ENCODE measurements at places on chromosomes 5 and 9. TPM values are rescaled to one million over a fixed set of nuclear protein-coding genes. Genes with fewer than 3 reads are reported as not detected.

- H3K4me3 ChIP-seq, result no peak overlapping the region
- no peaks in the 10 kb centered on the region for H3K36me3 ChIP-seq
- DNase-seq, result no peak
These were observed 5.9 kb downstream of the MATR3 start for GRCh38 chr5:139299486-139299885.

DNA sequence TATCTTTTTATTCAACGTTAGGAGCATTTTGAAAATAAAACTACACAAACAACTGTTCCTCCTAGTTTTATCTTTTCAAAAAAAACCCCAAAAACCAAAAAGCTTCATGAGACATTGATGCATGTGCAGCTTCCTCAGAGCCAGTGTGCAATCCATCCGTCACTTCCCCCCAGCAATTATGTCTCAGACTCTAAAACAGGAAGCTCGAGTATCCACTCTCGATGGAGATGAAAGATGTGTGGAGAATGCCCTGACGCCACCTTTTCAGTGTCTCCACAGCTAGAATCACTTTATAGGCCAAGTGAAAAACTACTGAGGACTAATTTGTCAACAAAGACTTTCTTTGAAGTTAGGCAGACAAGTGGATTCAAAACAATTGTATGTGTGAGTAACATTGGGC lies 408.9 kb upstream of the SMARCA2 start:
- DNase-seq, result no peak
- no peaks in the 10 kb centered on the region for H3K4me1 ChIP-seq
- no peak overlapping the region for H3K4me3 ChIP-seq
- H3K36me3 ChIP-seq, result no peaks in the 10 kb centered on the region
- no peak overlapping the region for H3K27ac ChIP-seq

The FBXL7 gene
- 41.5 TPM for total RNA-seq

DNA sequence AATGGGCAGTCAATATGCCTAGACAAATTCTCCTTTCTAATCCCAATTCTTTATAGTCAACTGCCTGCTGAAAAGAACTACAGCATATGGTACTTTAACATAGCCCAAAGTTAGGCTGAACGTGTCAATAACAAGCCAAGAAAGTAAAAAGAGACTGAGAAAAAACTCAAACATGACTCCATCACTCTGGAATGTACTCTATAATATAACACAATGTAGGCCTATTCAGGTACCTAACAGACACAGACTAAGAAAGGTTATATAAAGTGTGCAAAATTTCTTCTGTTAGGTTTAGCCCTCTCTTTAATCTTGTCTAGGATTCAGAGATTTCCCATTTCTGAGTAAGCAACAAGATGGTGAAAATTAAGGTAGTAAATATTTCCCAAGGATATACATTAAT lies 209.7 kb upstream of the PRR16 start:
- no peaks in the 10 kb centered on the region for H3K4me1 ChIP-seq
- H3K4me3 ChIP-seq, result no peak overlapping the region
- H3K27me3 ChIP-seq, result no peaks in the 10 kb centered on the region
- no peak overlapping the region for H3K27ac ChIP-seq

The CIZ1 gene
- 83.0 TPM for total RNA-seq

DNA sequence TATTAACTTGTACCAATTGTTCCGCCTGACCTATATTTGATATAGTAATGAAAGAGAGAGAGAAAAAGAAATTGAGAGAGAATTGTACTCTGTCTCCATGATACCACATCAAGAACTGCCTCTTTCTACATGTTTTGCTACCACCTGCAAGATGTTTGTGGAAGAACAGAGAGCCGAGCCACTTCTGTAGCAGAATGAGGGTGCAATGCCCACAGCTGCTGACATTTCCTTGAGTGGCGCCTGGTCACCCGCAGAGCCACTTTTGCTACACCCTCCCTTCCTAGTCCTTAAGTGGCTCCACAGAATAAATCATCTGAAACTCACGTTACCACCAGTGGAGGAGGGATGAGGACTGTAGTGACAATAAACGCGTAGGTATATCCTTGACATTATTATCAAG lies 17.1 kb upstream of the FAM81B start:
- no peaks in the 10 kb centered on the region for H3K4me1 ChIP-seq
- no peaks in the 10 kb centered on the region for H3K27me3 ChIP-seq
- H3K4me3 ChIP-seq, result no peak overlapping the region
- no peak overlapping the region for H3K27ac ChIP-seq

The PAEP gene
- not detected for total RNA-seq

- peaks cover 36% of the 10 kb centered on the region for H3K36me3 ChIP-seq
- no peaks in the 10 kb centered on the region for H3K27me3 ChIP-seq
These were observed 10.1 kb downstream of the PLIN2 start for GRCh38 chr9:19117039-19117716.

DNA sequence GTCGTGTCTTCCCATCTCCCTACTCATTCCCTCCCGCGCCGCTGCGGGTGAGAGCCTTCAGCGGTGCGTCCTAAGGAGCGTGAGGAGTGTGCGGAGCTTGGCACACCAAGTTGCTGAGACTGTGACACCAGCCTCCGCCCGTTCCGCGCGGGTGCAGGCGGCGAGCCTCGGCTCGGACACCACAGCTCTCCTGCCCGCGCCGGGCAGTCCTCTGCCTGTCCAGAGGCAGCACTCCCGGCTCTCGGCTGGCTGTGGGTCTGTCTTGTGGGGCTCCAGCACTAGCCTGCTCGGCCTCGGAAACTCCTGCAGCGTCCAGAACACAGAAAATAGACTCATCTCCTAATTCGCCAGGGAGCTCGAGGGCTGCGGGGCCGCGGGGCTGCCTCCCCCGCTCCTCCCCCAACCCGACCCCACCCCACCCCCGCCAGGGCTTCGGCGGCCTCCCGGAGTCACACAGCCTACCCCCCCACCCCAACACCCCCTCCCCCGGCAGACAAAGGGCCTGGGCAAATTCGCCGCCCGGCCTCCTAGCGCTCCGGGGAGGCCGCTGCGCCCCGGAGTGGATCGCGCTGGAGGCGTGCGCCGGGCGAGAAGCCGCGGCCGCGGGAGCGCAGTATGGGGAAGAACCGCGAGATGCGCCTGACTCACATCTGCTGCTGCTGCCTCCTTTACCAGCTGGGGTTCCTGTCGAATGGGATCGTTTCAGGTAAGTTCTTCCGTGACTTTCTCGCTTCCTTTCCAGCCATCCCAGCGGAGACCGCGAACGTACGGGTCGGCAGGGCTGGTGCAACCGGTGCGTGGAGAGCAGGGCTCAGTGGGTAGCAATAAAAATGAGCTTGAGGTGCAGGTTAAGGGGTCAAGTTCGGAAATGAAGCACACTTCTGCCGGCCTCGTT lies at the start of gene ADAMTS19:
Gene ADAMTS19, plus strand, starts transcription at position 522 of the 895 bp plus-strand sequence. Its CDS starts 94 bp downstream, at position 616.
- H3K27ac ChIP-seq, result no peak within 1 kb of the TSS
- DNase-seq, result no peak

The CSF2 gene
- not detected for total RNA-seq

GRCh38 chr9:121839726-121840500 lies 188.5 kb downstream of the DAB2IP start:
- no peaks in the 10 kb centered on the region for H3K27me3 ChIP-seq
- no peak for DNase-seq
- no peaks in the 10 kb centered on the region for H3K36me3 ChIP-seq
- H3K4me3 ChIP-seq, result no peak overlapping the region
- H3K4me1 ChIP-seq, result no peaks in the 10 kb centered on the region

The SLC1A1 gene
- total RNA-seq, result 4.9 TPM

- no peak overlapping the region for H3K27ac ChIP-seq
- no peaks in the 10 kb centered on the region for H3K4me1 ChIP-seq
- no peak for DNase-seq
- H3K4me3 ChIP-seq, result no peak overlapping the region
These were observed 352.6 kb upstream of the PANK3 start for GRCh38 chr5:168931638-168932345.

The TMEM232 gene
- 5.9 TPM for total RNA-seq

The HTR4 gene
- not detected for total RNA-seq

DNA sequence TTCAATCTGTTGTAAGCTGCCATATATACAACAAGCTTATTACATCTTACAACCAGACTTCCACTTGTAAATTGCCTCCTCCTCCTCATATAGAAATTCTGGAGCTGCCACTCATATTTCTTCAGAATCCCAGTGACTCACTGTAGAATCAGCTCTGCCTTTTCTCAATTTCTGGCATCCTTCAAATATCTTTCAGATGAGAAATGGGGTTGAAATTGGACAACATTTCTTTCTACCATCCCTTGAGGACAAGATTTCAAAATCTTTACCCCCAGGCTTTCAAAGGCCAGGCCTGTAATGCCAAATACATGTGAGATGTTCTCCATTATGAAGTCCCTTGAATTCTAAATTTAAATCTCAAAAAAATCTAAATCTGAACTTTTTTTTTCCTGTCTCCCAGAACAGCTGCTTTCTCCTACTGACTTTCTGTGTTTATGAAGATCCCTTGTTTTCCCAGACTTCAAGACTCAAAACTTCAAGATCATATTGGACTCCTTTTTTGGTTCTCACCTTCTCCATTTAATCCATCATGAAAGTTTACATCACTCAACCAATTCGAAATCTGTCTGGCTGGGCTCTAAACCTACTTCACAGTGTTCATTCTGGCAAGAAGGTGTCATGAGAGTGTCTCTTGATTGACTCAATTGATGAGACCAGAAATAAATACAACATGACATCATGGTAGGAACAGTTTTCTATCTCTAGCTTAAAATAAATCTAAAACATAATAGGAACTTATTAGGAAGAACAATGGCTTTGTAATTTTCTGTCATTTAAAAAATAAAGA lies 109.8 kb downstream of the HMHB1 start:
- H3K36me3 ChIP-seq, result no peaks in the 10 kb centered on the region
- H3K4me3 ChIP-seq, result no peak overlapping the region

DNA sequence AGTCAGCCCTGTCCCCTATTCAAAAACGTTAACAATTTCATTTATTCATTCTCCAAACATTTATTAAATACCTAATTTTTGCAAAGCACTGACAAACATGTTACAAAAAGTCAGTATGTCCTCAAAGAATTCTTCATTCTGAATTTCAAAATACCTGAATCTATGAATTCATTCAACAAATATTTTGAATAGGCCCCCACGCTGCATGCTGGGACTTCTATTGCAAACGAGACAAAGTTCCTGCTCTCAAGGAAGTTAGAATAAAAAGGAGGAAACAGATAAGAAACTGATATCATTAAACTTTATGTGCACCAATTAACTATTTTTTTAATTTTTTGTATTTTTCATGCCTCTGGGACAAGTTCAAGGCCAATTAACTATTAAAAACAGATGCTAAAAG lies 26.6 kb downstream of the TRPM6 start:
- H3K4me1 ChIP-seq, result no peaks in the 10 kb centered on the region
- H3K27me3 ChIP-seq, result no peaks in the 10 kb centered on the region
- no peak for DNase-seq
- H3K27ac ChIP-seq, result no peak overlapping the region
- no peak overlapping the region for H3K4me3 ChIP-seq

DNA sequence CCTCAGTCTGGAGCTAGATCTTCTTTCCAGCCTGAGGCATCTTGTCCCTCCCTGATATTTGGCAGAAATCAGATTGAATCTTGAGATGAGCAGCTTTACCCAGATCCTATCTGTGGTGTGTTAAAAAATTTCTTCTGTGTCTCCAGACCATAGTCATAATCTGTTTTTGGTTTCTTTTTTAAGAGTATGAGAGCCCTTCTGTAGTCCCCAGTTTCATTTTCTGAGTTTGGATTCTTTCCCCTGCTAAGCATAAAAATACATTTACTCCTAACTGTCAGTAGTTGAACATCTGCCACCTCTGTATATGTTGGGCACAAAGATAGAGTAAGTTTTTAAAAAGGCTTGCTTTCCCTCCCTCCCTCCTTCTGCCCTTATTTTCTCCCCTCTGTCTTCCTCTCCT lies 137.7 kb downstream of the CNTLN start:
- no peak for DNase-seq
